ENCODE measurements at places on chromosomes 11 and 22. TPM values are rescaled to one million over a fixed set of nuclear protein-coding genes. Genes with fewer than 3 reads are reported as not detected.

GRCh38 chr11:73176145-73176873 is 34.2 kb upstream of the FCHSD2 start:
- no peak for DNase-seq

DNA sequence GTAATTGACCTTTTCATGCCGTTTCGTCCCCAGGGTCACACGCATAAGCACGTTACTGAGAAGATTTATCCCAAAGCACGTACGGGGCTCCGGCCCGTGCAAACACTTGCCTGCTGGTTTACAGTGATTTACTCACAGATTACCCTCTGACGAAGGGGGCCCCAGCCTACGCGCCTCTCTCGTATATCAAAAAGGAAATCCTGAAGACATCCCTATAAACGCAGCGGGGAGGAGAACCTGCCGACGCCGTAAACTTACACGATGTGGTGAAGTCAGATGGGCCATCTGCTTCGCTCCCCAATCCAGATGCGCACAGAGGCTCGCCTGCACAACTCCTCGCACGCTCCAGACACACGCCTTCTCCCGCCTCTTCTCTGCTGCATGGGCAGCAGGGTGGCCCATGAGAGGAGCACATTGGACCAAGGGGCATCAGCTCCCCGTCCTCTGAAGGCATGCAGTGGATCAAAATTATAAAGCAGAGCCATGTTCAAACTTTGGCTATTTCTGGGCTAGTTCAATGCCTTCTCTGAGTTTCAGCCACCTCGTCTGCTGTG is 123.6 kb downstream of the MN1 start:
- DNase-seq: no peak

DNA sequence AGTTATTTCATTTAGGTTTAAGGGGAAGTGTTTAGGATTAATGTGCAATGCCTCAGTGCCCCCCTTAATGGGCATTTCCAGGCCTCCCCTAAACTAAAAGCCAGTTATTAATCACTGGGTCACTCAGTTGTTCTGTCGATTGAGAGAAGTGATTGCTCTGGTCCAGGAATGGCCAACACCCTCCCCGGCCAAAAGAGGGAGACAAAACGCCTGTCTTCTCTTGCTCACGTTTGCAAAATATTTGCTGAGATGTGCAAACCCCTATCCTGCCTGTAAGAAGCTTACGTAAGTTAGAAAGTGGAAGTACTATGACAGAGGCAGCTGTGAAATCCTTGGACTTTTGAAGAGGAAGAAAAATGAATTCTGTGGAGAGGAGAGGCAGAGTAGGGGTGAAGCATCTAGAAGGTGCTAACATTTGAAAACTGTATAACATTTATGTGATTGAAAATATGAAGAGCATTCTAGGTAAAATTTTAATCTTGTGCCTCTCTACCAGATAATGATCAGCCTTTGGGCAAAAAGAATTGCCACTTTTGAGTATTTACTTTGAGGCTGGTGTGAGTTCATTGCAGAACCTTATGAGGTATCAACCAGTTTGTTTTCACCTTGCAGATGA is 37.7 kb downstream of the NTM start:
- DNase-seq: peak; percentile 55

DNA sequence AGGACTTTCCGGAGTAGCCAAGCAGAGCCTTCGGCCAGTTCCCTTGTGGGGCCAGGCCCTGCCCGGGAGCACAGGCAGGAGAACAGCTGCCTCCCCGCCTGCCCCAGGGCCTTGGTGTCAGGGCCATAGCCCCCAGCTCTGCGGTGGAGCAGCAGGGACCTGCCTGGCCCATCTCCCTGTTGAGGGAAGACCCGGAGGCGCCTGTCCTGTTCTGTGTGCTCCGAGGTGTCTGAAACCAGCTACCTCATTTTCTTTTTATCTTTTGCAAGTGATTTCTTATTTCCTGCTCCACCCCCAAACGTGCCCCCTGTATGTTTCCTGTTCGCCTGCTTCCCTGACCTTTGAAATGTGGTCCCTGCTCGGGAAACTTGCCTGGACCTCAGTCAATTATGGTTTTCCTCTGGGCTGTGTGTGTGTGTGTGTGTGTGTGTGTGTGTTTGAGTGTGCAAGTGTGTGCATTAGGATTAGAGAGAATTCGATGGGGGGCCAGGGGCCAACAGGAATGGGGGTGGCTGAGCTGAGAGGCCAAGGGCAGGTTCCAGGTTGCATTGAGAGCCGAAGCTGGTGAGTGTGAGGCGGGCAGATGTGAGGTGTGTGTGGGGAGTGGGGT is 19.1 kb downstream of the LRP5 start:
- DNase-seq: no peak

DNA sequence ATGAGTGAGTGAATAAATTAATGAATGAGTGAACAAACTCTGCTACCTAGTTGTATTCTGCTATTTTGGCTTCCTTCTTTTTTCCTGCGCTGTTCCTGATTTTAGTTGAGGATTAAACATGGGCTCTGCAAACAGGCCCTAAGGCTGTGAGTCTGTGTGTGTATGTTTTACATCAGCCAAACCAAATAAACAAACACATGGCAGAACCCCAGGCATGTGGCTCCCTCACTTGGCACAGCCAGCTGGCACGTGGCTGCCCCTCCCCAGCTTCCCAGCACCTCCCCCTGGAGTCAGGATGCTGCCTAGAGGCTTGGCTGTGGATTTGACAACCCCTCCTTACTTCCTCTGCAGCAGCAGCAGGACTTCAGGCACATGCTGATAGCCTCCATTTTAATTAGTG is 593.2 kb downstream of the INSC start:
- DNase-seq: peak; percentile 12

DNA sequence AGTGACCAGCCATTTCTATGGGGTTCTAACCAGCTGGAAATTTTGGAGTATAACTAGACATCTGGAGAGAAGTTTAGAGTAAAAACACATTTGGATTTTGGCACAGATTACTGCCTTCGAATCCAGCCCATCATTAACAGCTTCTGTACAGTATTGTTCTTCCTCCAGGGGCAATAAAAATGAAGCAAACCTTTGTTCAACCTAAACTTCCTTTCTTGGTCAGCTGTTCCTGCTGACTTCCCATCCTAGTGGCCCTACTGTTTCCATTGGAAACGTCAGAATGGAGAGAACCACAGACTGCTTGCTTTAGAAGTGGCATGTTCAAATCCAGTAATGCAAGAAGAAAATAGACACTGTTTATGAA is 203.7 kb upstream of the MTMR2 start:
- DNase-seq: no peak

DNA sequence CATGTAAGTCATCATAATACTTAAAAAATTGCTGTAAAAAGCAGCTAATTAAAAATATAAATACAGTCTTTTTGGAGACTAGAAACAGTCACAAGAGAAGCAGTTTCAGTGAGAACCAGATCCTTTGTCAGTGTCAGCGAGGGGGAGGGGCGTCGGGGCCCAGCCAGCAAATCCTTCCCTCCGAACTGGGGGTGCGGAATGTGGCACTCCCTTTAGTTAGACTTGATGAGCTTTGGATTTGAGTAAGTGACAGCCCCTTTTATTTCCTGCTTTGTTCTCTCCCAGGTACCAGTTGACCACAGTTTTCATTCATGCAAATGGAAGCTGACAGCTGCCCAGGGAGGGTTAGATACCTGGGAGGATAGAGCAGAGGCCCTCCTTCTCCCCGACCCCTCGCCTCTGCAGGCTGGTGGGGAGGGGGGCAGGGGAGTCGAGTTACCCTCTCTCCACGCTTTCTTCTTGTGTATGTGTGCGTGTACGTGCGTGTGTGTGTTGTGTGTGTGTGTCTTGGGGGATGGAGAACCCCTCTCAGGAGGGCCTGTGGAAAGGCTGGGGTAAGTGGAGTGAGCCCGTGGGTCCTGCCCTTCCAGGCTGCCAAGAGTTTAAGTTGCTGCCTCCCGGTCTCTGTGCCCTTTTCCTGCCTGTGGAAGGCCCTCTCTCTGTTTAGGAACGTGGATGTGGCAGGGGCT is 38.3 kb downstream of the PTPRJ start:
- peak; percentile 40 for DNase-seq

DNA sequence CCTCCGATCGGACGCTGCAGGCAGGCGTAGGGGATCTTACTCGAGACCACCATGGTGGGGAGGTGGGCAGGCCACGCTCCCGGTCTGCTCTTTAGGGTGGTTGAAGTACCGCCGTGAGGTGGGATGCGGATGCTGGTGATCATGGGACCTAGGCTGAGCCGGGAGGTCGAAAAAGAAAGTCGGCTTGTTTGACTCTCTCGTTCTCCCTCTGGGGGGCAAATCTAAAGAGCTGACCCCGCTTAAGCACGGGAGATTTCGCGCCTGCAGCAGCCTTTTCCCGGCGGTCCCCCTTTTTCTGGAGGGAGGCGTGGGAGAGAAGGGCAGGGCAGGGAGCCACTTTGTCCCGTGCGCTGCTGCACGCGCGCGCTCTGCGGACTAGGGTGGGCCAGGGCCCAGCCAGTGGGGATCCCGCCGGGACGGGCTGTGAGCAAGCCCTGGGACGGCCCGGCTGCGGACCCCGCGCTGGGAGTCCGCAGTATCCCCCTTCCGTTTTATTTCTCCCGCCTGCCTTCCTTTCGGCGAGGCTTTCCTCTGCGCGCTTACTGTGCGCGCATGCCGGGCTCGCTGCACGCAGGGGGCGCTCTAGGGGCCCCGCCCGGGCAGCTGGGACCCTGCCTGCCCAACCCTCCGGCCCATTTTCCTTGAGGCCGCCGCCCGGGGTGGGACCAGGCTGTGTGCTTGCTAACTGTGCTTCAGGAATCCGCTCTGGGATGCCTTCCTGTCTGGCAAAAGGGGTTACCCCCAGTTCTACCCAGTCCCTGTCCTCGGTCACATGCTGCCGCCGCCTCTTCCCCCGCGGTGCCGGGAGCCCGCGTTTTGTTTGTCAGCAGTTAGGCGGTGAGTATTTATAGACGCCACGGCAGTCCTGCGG is 81.0 kb downstream of the PRR5L start:
- DNase-seq: peak; percentile 76

DNA sequence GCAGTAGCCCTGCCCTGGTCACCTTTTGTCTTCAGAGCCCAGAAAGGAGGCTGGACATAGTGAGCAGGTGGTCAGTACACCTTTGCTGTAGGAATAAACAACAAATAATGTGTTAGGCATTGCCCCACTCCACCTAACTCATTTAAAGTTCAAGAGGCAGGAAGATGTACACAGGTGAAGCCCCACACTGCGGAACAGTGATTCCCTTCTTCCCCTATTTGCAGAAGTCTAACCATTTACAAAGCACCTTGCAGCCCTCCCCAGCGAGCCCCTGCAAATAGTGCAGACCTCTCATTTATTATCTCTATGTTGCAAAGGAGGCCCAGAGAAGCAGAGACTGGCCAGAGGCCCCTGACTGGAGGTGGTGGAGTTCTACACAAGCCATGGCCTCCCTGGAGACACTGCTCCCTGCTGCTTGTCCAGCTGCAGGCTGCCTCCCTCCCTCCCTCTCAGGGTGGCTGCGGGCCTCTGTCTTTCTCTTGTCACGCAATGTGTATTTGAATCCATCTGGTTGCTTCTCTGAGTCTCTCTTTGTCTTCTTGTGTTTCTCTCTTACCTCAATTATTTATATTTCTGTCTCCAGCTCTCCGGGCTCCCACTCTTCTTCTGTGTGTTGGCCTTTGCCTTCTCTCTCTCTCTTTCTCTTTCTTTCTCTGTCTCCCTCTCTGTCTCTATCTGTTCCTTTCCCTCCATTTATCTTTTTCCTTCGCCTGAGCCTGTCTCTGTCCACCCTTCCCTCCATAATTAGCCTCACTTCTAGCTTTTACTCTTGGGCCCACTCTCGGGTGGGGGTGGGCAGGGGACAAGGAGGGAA is 59.1 kb upstream of the PRDM11 start:
- DNase-seq: no peak

DNA sequence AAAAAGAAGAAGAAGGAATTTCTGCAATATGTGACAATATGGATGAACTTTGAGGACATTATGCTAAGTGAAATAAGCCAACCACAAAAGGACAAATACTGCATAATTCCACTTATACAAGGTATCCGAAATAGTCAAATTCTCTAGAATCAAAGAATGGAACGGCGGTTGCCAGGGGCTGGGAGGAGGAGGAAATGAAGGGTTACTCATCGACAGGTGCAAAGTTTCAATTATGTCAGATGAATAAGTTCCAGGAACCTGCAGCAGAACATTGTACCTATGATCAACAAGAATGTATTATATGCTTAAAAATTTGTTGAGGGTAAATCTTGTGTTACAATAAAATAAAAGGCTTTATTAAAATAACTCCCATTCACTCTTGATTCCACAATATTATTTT is 49.0 kb downstream of the SC5D start:
- DNase-seq: no peak

DNA sequence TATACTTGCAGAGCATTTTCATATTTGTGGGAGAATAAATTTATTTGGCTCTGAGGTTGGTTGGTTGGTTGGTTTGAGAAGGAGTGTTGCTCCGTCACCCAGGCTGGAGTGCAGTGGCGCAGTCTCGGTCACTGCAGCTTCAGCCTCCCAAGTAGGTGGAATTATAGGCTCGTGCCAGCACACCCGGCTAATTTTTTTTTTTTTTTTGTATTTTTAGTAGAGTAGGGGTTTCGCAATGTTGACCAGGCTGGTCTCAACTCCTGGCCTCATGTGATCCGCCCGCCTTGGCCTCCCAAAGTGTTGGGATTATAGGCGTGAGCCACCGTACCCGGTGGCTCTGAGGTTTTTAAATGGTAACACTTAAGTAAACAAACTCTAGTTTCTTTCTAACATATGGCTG is 161.1 kb downstream of the TEAD1 start:
- no peak for DNase-seq

DNA sequence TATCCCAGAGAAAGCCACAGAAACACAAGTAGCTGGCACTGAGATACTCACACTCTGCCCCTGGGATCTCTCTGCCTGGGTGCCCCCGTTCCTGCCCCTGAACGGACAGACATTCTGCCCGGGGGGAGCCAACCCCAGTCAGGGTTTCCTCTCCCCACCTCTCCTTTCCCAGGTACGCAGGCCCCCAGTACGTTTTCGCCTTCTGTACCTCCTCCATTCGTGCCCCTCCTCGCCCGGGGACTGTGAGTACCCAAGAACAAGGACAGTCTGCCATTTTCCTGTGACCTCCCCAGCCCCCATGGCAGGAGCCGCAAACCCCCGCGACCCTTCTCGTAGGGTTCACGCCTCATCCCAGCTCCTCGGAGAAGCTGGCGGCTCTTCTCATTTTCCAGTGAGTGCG is 29.1 kb upstream of the ELFN2 start:
- DNase-seq: no peak

DNA sequence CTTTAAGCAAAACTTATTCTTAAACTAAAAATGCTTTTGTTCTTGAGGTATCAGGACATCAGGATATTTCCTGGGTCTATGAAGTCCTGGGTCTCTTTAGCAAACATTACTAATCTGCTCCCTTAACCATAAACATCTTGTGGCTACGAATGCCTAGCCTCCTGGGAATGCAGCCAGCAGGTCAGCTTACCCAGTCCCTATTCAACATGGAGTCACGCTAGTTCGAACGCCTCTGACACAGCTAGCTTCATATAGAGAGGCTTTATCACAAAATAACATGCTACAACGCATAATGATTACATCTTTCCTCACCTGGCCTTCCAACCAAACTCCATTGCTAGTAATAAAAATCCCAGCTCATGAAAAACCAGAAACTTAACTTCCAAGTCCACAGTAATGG is 17.5 kb upstream of the FIBIN start:
- no peak for DNase-seq

Gene RIMBP3B
- 0.62 TPM for total RNA-seq

Gene EFCAB6
- 0.94 TPM for total RNA-seq

Gene CXCR5
- total RNA-seq: not detected

Gene OR4A16
- total RNA-seq: not detected
